ENCODE measurements at places on chromosomes 3 and 15. TPM values are rescaled to one million over a fixed set of nuclear protein-coding genes. Genes with fewer than 3 reads are reported as not detected.

The LDHAL6B gene
- total RNA-seq: not detected

The FBXO40 gene
- not detected for total RNA-seq

The NTRK3 gene
- 28.4 TPM for total RNA-seq

DNA sequence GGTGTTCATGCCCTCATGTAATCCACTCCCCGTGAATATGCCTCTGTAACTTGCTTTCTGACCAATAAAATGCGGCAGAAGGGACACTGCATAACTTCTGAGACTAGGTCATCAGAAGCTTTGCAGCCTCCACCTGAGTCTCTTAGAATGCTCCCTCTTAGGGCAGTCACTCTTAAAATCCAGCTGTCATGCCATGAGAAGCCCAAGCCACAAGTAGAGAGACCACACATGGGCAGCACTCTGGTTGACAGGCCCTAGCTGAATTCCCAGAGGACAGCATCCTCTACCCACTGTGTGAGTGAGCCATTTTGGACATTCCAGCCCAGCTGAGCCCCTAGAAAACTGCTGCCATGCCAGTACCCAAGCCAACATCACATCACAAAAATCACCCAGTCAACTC, 41.4 kb downstream of the SCAPER start:
- no peak for DNase-seq

The HIGD2B gene
- total RNA-seq: not detected

The DNAH12 gene
- 0.80 TPM for total RNA-seq

Measured in sciatic nerve (tissue), 2 donors.